ENCODE measurements at places on chromosomes 13 and 19.

GRCh38 chr19:21694171-21694906, 73.0 kb downstream of the ZNF100 start:
- DNase-seq = no peak

- DNase-seq = no peak
Observed at GRCh38 chr19:31235806-31236205, 113.4 kb downstream of the TSHZ3 start.

GRCh38 chr13:107753291-107753690, 462.0 kb downstream of the LIG4 start:
- no peak for DNase-seq

GRCh38 chr13:106311004-106311403, 224.5 kb downstream of the EFNB2 start:
- DNase-seq = peak; percentile 52
